ENCODE measurements at places on chromosomes 16 and 17.

DNA sequence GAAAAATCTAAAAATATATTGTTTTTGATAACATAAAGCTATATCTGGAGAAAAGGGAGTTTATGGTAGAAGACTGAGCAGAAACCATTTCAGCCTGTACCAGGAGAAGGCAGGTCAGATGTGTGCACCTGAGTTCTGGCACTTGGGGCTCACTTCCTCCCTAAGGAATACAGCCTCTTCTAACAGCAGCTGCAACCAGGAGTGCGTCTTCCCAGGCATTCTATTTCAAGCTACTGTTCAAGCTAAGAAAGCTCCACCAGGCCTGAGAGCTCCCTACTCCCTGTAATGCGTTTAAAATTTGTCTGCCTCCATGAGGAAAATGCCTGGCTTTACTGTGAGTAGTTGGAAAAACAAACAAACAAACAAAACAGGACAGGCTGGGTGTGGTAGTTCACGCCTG lies 96.1 kb downstream of the ZNF778 start:
- DNase-seq = peak; percentile 24

GRCh38 chr17:29383686-29384085 lies 6.5 kb upstream of the TAOK1 start:
- no peak for DNase-seq

DNA sequence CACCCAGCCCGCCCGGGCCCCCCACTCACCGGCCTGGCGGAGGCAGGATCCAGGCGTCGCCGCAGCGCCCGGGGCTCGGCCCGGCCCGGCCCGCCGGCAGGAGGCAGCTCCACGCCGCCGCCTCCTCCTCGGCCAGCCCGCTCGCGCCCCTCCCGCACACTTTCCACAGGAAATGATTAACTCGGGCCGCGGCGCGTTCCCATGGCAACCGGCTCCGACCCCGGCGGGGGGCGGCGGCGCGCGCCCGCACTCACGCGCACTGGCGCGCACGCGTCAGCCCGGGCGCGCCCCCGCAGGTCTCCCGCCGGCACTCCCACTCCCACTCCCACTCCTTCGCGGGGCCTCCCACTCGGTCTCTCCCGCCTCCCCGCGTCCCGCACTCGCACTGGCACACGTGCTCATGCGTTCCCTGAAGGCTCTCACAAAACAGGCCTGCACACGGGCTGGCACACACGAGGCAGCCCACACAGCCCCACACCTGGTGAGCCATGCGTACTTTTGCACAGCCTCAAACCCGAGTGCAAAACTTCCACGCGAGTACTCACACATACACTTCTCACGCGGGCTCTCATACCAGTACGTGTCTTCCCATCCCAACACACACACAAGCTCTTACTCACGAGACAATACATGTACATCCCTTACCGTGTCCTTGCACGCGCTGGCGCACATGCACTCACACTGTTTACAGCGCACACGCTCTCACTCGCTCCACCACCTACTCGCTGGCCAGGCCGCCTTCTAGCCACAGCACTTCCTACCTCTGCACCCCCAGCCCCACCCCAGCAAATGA lies at the start of gene KIFC3:
Gene KIFC3, minus strand, starts transcription at position 151 of the 793 bp plus-strand sequence. CDS start 4,248 bp downstream, outside the sequence.
- DNase-seq = no peak

DNA sequence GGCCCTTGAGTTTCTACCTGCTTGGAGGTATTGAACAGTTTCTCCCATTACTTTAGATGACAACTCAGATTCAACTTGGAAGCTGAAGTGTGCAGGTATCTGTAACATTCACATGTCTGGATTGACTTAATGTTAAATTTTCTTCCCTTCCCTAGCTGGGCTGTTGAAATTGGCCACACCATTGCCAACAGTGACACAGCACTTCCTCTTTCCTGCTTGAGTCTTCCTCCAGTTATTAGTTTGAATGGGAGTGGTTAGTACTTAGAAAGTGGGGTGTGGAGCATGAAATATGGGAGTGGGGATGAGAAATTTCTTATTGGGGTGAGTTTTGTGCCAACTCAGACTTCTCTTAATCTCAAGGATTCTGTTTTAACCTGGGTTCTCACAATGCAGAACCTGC lies 454.9 kb downstream of the KCNJ2 start:
- DNase-seq = no peak

DNA sequence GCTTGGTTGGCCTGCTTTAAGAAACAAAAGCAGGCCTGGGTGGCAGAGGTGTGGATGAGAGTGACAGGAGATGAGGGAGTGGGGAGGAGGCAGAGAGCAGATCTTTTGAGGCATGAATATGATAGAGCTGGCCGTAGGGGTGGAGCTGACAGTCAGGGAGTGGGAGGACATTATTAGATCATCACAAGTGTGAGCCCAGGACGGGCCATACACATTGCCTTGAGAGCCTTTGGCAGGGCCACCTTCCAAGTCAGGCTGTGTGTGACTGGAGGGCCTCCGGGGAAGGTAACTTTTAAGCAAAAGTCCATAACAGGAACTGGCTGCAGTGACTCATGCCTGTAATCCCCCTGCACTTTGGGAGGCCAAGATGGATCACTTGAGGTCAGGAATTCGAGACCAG lies 26.3 kb downstream of the GINS3 start:
- DNase-seq = no peak

- no peak for DNase-seq
These were observed 26.3 kb upstream of the GAS7 start for GRCh38 chr17:10224582-10225195.
